ENCODE measurements at places on chromosomes 16 and 17.

DNA sequence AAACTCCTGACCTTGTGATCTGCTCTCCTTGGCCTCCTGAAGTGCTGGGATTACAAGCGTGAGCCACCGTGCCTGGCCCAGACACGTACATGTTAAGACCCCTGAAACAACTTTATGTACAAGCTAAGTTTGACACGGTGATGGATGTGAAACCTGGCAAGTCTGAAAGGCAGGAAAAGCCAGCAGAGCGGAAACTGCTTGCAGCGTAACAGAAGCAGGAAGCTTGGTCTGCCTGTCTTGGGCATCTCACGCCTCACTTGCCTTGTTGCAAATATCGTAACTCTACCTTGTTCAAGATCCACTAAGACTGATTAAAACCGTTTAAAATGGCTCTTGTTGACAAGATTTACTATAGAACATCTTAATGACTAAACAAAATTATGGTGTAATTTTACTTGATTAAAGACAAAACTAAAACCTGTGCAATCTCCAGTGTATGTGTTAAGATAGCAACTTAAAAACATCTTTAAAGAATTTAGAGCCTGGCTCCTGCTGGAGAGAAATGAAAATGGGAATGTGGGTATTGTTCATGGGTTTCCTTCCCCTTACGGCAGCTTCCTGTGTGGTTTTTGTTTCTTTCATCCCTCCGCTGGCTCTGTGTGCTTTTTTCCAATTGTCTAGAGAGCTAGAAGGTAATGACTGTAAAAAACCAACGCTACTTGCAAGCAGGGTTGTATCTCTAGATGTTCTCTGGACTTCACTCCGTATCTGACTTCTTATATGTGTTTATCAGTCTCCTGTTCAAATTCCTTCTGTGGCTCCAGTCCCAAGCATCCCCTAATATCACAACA, 477.6 kb downstream of the XYLT1 start:
- no peak for DNase-seq

DNA sequence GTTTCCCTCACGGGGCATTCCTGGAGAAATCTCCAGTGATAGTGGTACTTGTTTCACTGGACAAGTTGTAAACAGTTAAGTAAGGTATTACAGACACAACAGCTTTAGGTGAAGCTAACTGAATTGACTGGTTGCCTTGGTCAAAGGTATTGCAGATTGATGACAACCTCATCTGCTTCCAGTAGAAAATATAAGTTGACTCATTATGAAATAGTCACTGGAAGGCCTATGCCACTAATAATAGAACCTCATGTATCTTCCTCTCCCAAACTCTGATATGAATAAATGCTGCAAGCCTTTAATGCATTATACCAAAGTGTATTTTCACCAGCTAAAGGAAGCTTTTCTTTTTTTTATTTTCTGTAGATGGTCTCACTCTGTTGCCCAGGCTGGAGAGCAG, 44.8 kb downstream of the GLG1 start:
- DNase-seq: no peak

DNA sequence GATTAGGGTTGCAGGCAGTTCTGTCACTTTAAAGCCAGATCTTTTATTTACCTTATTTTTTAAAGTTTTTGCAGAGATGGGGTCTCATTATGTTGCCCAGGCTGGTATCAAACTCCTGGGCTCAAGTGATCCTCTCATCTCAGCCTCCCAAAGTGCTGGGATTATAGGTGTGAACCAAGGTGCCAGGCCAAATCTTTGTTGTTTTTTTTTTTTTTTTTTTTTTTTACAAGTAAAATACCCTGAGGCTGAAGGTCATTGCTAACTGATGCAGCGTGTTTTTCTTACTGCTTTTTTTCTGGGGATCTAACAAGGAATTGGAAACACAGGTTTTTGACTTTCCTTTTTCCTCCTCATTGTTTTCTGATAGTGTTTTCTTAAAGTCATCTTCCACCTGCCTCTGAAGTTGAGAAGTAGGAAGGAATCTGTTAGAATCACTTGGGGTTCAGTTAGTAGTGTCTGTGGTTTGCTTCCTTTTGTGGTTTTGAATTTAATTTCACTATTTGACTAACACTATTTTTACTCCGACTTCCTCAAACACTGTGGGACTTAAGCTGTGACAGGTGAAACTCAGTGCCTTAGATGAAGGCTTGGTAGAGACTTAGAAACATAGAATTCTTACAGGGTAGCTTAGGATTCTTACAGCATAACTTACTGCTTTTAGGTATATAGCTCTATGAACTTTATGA, 22.2 kb downstream of the CLTC start:
- DNase-seq: peak; percentile 50

GRCh38 chr17:82703036-82703745, 4.7 kb upstream of the RAB40B start:
- DNase-seq: no peak

DNA sequence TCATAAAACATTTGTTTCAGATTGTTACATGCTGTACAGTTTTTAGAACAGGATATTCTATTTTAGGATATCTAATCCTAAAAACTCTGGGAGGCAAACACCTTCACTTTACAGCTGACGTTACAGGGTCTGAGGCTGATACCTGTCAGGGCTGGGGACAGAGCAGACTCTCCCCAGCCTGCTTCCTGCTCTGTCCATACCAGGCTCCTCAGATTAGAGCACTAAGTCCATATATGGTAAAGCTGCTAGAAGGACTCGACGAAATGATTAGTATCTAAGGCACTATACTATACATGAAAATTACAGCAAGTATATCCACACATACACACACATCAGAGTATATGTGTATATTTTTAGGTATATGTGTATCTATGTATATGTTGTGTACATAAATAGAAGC, 125.2 kb downstream of the ZFHX3 start:
- DNase-seq: no peak

Data from GM20000 (cell line).